ENCODE measurements at places on chromosomes 16 and 17.
A peak's percentile ranks its signal among the peaks of the same experiment; 100 is the strongest.

DNA sequence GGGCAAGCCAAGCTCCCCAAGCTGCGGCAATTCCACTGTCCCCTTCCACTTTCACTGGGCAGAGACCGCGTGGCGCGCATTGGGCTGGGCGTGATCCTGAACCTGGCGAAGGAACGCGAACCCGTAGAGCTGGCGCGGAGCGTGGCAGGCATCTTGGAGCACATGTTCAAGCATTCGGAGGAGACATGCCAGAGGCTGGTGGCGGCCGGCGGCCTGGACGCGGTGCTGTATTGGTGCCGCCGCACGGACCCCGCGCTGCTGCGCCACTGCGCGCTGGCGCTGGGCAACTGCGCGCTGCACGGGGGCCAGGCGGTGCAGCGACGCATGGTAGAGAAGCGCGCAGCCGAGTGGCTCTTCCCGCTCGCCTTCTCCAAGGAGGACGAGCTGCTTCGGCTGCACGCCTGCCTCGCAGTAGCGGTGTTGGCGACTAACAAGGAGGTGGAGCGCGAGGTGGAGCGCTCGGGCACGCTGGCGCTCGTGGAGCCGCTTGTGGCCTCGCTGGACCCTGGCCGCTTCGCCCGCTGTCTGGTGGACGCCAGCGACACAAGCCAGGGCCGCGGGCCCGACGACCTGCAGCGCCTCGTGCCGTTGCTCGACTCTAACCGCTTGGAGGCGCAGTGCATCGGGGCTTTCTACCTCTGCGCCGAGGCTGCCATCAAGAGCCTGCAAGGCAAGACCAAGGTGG is 9.8 kb downstream of the SARM1 start:
- no peak for DNase-seq

- no peak for DNase-seq
These were observed 209.9 kb downstream of the PRKCB start for GRCh38 chr16:24045641-24046040.

GRCh38 chr17:51299859-51300258 is 39.5 kb downstream of the UTP18 start:
- DNase-seq: no peak

DNA sequence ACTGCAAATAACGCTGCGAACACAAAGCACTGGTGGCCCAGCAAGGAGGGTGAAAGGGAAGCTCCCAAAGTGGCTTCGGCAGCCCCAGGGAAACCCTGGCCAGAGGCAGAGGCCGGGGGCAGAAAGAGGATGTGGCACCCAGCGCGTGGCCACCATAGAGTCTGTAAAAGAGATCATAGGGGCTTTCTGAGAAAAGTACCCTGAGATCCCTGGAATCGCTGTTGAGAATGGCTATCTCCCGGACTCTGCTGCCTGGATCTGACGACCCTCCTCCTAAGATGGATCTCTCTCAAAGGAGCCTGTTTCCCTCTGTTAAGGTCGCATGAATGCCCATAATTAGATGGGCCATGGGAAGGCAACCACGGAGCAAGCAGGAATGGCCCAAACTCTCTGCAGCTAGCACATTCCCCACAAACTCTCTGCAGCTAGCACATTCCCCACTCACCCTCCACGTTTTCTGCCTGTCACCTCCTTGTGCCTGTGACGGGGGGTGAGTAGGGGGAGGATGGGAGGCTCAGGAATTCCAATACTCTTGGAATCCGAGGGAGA is 364.4 kb downstream of the XYLT1 start:
- DNase-seq: no peak

GRCh38 chr16:88468275-88469129 is 15.4 kb downstream of the ZFPM1 start:
- no peak for DNase-seq

GRCh38 chr17:80937462-80938381 is 53.9 kb upstream of the CHMP6 start:
- DNase-seq: no peak

- no peak for DNase-seq
These were observed 572 bp downstream of the PSMB6 start for GRCh38 chr17:4796552-4796920.

DNA sequence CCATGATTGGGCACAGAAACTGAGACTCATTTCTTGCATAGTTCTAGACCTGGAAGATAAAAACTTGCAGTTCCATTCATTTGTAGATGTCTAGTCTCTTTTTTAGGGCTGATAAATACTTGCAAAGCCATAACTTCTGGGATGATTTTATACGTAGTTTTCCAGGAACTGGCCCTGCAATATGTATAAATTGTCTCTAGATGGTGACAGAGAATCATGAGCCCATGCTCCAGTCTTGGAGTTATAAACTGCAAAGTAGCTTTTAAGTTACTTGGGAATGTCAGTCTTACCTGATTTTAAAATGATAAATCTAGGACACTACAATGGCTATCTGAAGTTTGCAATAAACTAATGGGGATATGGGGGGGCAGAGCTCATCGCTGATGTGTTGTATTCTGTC is 3.0 kb upstream of the ADAMTS18 start:
- no peak for DNase-seq

DNA sequence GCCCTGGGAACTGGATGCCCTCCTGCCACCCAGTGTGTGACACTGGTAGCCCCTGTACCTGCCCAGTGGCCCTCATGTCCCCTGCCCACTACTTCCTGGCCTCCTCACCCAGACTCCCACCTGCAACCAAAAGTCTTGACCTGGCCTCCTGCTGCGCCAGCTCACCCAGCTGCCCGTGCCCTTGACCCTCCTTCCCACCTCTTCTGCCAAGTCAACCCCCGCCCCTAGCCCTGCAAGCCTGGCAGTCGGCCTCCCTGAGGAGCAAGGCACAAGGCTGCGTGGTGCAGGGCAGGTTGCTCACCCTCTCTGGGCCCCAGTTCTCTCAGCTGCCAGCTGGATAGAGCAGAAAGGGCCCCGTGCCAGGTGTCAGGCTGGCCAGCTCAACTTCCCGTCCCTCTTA is 12.3 kb upstream of the FAM83G start:
- no peak for DNase-seq

- DNase-seq: no peak
These were observed 150.6 kb downstream of the MAF start for GRCh38 chr16:79449900-79450299.

GRCh38 chr16:80954985-80955384 is 51.7 kb downstream of the CMC2 start:
- DNase-seq: no peak

DNA sequence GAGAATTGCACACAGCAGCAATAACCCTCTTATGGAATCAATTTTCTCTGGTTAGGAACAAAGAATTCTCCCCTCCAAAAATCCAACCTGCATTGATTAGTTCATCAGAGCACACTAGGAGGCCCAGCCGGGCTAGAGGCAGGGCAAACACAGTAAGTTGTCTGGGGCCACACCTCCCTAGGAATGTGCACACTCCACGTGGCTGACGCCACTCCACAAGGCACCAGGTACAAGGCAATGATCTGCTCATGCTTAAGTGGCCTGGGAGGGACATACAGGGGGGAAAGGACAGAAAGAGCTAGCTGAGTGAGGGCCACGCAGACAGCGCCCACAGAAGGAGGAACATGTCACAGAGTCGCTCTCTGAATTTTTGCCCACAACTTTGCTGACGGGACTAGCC is 107.6 kb downstream of the SLC39A11 start:
- no peak for DNase-seq

DNA sequence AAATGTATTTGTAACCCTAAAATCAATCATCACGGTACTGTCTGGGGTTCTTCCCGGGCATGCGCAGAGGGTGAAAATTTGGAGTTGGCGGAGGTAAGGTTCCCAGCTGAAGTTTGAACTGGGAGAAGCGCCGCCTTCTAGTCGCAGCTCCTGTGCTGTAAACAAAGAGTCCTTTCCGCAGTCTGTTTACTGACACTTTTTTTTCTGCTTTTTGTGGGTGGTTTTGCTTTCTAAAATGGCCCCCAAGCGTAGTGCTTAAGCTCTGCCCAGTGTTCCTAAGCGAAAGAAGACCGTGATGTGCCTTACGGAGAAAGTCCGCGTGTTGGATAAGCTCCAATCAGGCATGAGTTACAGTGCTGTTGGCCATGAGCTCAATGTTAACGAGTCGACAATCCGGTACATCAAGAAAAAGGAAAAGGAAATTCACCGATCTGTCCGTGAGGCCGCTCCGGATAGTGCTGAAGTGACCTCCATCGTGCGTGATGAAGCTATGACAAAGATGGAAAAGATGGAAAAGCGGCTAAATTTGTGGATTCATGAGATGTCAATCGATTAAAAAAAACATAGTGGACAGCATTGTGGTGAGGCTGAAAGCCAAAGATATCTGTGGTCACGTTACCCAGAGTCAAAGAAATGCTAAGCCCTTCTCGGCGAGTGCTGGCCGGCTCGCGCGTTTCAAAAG is 570 bp upstream of the CFDP1 start:
- no peak for DNase-seq

GRCh38 chr16:7278636-7279035 is 54.0 kb upstream of the RBFOX1 start:
- no peak for DNase-seq

DNA sequence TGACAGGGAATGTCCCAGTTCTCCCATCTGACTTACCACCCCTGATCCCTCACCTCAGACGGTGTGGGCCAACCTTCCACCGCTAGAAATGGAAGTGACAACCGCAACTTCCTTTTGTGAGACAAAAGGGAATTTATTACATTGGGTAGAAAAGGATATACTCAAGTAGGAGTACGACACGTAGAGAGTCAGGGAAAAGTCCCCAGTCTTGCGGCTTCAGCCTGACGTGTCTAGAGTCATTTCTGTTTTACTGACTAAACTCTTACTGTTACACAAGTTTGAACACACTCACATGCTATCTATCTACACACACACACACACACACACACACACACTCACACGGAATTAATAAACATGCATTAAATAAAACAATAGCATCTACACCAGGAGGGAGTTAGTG is 178.9 kb downstream of the COPRS start:
- no peak for DNase-seq

DNA sequence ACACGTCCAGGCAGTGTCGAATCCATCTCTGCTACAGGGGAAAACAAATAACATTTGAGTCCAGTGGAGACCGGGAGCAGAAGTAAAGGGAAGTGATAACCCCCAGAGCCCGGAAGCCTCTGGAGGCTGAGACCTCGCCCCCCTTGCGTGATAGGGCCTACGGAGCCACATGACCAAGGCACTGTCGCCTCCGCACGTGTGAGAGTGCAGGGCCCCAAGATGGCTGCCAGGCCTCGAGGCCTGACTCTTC is 7.2 kb upstream of the CD68 start:
- no peak for DNase-seq

DNA sequence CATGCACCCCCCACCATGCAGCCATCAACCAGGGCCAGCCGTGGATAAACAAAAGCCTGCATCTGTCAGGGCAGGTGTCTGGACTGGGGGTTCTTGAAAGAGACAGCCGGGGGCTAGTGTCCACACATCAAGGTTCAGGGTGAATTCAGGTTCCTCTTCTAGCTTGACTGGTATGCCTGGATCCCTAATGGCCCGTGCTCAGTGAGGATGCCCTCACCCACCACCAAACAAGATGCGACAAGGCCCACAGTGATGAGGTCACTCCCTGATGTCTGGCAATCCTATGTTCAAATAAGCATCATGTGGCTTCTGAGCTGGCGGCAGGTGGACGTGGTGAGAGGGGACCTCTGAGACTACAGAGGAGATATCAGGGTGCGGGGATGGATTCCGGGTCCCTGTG is 64.6 kb downstream of the GOSR1 start:
- no peak for DNase-seq

GRCh38 chr16:67260426-67261063 is 11.8 kb downstream of the SLC9A5 start:
- DNase-seq: no peak

GRCh38 chr17:29031488-29031887 is 11.5 kb upstream of the PIPOX start:
- DNase-seq: no peak

DNA sequence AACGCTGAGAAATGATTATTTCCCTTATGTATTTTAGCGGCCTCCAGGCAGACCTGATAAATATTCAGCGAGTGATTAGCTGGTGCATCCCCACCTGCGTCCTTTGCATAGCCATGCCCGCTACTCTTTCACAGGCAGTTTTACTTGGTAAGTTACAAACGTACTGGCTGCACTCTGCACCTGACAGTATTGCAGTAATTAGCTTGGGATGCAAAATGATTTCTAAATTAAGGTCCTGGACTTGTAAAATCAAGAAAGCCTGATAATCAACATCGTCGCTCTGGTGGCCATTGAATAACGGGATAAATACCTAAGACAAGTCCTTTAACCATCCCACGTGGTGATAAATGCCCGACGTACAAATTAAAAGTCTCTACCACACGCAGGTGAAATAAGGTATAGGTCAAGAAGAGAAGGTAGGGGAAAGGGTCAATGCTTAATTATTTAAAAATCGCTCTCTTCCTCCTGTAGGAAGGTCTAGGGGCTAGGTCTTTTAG is 998 bp upstream of the PRKCA start:
- DNase-seq: no peak

GRCh38 chr16:30535777-30536190 is 1.1 kb upstream of the ZNF747 start:
- DNase-seq: peak; percentile 48

- DNase-seq: no peak
These were observed 12.1 kb upstream of the ALDOA start for GRCh38 chr16:30053376-30054015.

DNA sequence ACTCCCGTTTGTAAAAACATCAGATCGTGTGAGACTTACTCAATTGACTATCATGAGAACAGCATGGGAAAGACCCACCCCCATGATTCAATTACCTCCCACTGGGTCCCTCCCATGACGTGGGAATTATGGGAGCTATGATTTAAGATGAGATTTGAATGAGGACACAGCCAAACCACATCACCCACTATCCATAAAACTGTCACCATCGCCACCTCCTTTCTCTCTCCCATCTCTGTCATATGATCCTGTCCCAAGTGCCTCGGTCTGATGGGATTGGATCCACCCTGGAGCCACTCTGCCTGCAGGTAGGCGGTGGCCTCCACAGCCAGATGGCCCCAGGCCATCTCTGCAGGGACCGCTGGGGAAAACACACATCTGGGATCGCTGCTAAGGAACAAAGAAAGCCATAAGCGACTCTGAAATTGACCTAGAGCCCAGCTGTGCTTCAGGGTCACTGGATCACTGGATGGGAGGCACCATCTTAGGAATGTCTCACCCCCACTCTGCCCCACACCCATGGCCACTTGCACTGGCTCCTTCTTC is 61.2 kb downstream of the TMEM186 start:
- DNase-seq: no peak

GRCh38 chr17:74736513-74737298 is at the start of gene RAB37:
Gene RAB37 (plus strand): TSS chr17:74737256. CDS start chr17:74737273, 17 bp downstream.
- DNase-seq: peak; percentile 38

GRCh38 chr16:17804857-17805256 is 334.1 kb upstream of the XYLT1 start:
- no peak for DNase-seq

GRCh38 chr17:1561420-1562175 is 994 bp downstream of the PITPNA start:
- no peak for DNase-seq

- no peak for DNase-seq
These were observed 84.8 kb upstream of the DOC2B start for GRCh38 chr17:266219-266618.

GRCh38 chr17:2084766-2085647 is 30.1 kb downstream of the HIC1 start:
- no peak for DNase-seq
